ENCODE measurements at places on chromosomes 13 and 19.

DNA sequence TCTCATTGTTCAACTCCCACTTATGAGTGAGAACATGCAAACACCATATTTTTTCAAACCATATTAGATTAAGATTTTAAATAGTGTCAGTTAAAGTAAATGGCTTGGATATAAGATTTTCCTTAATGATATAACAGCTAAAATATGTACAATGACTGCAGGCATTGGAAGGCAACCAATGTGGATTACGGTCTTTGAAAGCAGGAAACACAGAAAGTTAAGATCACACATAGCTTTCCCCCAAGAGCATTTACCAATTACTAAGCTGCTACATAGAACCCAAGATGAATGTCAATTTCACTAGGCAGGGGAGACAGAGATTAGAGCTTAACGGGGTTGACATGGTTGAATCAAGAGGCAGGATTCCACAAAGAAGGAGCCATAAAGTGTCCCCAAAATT is 173.2 kb upstream of the TRPC4 start:
- no peak for DNase-seq

DNA sequence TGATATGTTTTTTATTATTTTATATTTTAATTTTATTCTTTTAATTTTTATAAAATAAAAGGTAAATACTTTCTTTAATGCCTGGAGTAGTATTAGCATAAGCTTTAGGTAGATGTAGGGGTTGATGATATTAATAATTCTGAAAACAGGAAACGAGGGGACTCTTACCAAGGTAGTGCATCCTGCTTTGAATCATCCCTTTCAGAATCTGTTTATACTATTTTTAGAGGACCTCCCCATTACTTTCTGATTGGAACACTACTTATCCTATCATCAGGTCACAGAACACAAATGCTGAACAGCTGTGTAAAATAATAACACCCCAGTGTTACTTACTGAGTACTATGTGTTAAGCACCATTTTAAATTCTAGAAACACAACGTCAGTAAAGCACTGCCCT is 27.3 kb downstream of the COG6 start:
- no peak for DNase-seq

DNA sequence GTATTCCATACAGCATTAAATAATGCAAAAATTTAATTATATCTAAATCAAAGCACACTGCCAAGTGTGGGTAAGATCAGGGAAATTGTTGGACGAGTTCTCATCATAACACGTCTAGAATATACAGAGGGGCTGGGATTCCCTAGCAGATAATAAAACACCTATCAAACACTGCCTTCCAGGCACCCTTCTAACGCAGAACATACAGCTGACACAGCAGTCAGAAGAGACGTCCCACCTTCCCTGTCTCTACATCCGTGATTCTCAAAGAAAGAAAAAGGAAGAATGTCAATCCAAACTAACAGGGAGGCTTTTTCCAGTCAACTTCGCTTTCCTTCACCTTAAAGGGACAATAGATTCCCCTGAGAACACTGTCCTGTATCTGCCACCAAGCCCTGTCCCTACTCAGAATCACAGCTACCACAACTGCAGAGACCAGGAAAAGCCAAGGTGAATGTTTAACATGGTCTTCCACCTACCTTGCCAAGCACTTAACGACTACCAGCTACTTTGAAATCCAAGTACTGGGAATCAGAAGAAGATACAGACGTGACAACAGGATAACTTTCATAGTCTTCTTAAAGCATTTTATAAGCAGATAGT is 38.5 kb downstream of the TBC1D4 start:
- no peak for DNase-seq

GRCh38 chr13:47110141-47110540 is 213.3 kb upstream of the HTR2A start:
- no peak for DNase-seq

GRCh38 chr13:110912651-110913051 is 2.2 kb downstream of the ANKRD10 start:
- DNase-seq = peak; percentile 74

GRCh38 chr19:46992699-46993535 is 26.7 kb upstream of the NPAS1 start:
- DNase-seq = no peak

DNA sequence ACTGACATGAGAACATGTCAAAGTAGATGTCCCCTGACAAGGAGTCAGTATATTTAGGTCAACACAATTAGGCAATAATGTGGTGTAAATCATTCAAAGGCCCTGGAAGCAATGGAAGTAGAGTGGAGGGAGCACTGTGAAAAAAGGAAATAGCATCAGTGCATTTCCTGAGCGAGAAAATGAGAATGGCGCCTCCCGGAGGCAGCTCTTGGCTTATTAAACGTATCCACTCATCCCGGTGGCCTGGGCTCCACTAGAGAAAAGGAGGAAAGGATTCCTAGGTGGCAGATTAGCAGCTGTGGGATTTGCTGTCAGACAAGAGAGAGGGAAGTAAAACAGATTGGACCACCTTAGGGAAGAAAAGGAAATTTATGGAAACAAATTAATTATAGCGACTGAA is 173.7 kb upstream of the TMTC4 start:
- DNase-seq = no peak

- DNase-seq = no peak
Measured at GRCh38 chr13:42906257-42906656, 85.8 kb downstream of the EPSTI1 start.

DNA sequence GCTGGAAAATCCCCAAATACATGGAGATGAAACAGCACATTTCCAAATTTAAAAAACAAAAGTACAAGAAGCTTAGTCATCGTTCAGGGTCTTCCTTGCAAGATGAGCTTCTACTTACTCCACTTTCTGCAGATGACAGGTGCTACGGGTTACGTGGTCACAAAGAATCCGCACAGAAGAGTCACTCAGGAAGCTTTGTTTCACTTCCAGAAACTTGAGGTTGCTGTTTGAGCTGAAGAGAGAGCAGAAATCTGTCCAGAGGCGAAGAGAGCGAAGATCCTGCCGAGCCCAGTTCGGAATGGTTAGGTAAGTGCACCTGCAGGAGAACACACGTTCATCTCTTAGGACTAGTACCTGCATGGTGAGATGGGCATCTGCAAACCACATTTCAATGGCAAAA is 9.4 kb downstream of the NLRP7 start:
- no peak for DNase-seq

- no peak for DNase-seq
Measured at GRCh38 chr13:40539576-40540327, 126.7 kb downstream of the FOXO1 start.

DNA sequence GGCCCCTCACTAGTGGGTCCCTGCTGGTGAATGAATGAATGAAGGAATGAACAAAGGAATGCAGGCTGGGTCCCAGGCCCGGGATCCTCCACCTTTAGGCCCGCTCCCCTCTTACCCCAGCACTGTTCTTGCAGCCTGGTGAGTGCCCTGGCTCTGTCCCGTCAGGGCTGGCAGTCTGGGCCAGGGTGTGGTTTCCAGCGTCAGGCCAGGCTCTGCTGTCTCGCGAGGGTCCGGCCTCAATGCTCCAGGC is 317 bp downstream of the LYL1 start:
- DNase-seq = no peak

DNA sequence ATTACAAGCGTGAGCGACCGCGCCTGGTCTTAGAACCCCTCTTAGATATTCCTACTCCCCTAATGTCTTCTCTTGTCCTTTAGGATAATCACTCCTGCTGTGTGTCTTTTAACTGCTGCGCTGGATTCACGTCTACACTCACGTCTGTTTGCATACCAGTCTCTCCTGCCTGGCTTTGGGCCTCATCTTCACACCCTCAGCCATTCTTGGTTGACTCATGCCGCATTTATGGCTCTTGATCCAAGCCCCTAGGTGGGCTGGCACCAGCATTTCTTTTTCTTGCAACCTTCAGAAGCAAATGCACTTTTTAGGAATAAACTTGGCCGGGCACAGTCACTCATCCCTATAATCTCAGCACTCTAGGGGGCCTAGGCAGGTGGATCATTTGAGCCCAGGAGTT is 22.7 kb downstream of the MYO9B start:
- DNase-seq = no peak

DNA sequence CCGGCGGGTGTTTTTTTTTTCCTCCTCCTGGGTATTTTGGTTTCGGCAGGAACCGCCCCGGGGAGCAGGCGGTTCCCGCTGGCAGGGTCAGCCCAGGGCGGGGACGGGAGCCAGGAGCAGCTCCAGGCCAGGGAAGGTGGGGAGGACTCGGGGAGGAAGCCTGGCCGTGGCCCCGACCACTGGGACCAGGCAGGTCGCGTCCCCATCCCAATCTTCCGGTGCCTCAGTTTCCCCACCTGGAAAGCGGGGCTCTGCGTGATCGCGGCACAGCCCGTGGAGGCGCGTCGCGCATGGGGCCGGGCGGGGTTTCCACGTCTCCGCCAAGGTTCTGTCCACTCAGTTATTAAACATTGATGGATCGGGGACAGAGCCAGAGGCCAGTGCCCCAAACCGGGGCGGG is 34.8 kb downstream of the IL12RB1 start:
- no peak for DNase-seq

- DNase-seq = no peak
Measured at GRCh38 chr19:9009935-9010651, at the start of gene MUC16. MUC16 (minus strand) TSS chr19:9010409.

DNA sequence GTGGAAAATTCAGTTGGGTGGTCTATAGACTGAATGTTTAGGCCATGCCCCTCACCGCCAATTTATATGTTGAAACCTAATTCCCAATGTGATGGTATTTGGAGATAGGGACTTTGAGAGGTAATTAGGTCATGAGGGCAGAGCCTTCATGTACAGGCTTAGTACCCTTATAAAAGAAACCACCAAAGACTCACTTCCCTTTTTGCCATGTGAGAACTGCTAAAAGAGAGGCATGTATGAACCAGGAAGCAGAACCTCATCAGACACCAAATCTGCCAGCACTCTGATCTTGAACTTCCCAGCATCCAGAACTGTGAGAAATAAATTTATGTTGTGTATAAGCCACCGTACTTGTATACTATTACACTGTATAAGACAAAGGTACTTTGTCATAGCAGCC is 40.6 kb downstream of the UQCRFS1 start:
- no peak for DNase-seq

DNA sequence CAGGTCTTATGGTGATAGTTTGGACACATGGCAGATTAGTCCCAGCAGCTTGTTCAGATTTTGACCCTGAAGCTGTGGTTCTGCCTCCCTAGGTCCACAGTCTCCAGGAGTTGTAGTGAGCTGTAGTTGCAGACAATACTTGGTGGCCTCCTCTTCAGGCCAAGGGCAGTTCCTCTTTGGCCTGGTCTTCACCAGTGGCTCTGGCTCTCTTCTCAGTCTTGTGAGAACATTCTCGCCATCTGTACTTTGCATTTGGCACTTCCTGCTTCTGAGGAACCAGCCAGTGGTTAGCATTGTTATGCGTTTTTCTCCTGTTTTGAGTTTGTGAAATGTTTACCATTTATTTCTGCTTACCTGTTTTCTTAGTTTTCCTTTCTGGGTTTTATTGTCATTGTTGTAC is 40.7 kb downstream of the PCCA start:
- no peak for DNase-seq

GRCh38 chr13:39037410-39037879 is 444 bp downstream of the PROSER1 start:
- DNase-seq = peak; percentile 25

DNA sequence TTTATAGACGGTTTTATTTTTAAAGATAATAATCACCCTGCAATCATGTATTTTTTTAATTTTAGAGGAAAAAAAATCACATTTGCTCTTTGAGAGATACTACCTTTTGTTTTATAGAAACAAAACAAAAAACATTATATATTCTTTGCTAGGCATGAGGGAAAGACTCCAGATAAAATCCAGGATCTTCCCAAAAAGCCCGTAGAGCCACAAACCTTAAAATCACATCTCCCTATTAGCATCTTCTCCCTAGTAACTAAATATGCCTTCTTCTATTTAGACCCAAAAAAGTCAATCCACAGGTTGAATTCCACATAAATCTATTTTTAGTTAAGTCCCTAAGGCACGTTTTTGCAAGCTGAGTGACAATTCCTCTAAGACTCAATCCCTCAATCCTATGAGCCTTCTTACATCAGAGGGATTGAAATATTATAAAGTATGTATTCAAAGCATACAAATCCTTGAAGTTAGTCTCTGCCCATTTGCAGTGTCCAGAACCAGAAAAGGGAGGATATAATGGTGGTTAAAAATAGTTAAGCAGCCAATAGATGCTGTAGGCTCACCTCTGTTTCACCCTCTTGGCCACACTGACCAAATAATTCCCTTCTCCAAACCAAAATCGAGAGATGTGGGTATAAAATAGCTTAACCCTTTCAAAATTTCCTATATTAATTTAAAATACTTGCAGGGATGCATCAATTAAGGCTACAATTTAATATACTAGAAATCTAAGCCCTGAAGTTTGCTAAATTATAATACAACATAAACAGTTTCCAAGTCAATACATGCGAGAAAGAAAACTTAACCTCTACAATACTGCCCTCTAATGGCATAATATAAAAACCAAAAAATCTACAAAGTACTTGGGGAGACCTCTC is 64.0 kb downstream of the SERP2 start:
- DNase-seq = peak; percentile 79

DNA sequence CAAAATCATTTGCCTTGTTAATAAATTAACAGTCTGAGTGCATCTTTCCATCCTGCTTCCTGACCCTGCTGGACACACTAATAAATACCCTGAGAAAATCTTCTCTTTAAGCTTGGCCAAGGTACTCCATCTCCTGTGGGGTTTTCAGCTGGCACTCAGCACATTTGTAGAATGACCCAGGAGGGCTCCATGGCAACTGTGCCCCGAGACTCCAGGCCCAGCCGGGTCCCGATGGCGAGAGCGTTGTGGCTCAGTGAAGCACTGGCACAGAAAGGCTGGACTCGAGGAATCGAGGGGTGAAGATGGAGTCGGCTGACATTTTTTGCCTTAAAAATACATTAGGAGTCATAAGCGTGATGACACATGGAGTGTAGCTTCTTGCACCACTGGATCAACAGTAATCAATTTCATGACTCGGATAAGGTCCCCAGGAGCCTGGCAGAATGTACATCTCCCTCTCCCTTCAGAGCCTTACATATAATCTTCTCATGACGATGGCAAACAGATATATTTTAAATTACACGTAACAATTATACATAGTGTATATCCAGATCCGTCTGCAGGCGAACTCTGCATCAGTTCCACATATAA is 85.4 kb downstream of the SLC7A1 start:
- peak; percentile 66 for DNase-seq

GRCh38 chr13:39527961-39528660 is 74.9 kb downstream of the LHFPL6 start:
- DNase-seq = peak; percentile 98
